Stimulated activated CD8-positive, alpha-beta memory T cell treated with anti-CD3 and anti-CD28 coated beads, Interleukin-2, amount 100 ng/mL, for 48 hours (primary cell): ENCODE measurements at places on chromosomes 5 and 9.

GRCh38 chr9:125963932-125964331 is 216.8 kb downstream of the PBX3 start:
- no peak for DNase-seq

DNA sequence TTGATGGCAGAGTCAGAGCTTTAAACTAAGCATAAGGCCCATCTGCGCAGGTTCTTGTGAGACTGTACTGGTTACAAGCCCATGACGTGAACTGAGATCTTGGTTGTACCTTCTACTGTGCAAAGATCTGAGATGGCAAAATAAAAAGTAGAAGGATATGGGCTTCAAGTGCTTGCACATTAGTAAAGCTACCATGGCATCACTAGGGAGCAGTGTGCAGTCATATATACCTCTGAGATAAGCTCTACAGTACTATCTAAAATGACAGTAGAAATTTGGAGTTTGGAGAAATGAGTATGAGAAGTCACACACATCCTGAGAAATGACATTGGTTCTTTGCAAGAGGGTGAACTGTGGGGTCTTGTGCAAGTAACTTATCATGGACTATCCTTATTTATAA is 408.2 kb upstream of the PRR16 start:
- DNase-seq: no peak

- DNase-seq: no peak
Observed at GRCh38 chr9:128911529-128912035, 9.2 kb upstream of the PHYHD1 start.

GRCh38 chr5:10151656-10152055 is 98.0 kb downstream of the ATPSCKMT start:
- no peak for DNase-seq

- DNase-seq: no peak
Observed at GRCh38 chr5:156481741-156482140, 154.8 kb downstream of the SGCD start.

GRCh38 chr5:106006242-106006641 is 1664.5 kb downstream of the EFNA5 start:
- DNase-seq: no peak
